Renal pelvis (tissue), 12 donors: ENCODE measurements at places on chromosomes 1 and 21.
A peak's percentile ranks its signal among the peaks of the same experiment; 100 is the strongest.

DNA sequence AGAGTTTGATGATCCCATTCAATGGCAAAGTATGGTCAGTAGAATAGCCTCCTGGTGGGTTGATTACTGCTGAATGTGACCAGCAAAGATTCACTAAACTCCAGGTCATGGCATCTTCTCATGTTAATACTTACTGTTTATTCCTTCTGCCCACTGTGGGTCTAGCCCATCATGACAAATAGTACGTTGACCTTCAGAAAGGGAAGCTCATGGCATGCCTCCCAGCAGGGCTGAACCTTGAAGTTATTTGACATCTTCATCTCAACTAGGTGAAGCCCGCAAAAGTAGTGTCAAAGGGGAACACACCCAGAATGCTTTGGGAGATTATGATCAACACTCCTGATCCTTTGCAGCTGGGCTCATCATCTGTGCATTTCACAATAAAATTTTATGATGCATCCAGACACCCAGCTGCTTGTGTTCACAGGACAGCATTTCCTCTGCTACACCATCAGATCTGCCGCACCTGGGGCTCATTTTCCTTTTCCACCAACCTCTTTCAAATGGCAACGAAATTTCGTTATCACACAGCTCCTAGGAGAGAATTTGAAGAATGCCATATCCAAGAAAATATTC lies 49.6 kb downstream of the HLX start:
- DNase-seq = no peak

DNA sequence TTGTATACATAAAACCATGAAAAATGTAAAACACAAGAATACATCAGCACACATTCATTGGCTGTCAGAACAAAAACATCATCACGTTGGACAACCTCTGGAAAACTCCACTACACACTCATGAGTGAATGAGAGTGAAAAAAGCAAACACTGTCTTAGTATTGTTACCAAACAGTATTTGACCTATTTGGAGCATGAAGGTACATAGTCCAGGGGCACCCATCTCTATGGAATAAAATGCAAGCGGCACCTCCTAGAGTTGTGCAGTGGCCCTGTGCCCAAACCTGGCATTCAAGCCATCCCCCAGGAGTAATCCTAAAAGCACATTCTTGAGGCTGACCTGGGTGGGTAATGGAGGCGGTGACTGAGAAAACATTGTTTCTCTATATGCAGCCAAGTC lies 67.0 kb upstream of the SOD1 start:
- DNase-seq = no peak

DNA sequence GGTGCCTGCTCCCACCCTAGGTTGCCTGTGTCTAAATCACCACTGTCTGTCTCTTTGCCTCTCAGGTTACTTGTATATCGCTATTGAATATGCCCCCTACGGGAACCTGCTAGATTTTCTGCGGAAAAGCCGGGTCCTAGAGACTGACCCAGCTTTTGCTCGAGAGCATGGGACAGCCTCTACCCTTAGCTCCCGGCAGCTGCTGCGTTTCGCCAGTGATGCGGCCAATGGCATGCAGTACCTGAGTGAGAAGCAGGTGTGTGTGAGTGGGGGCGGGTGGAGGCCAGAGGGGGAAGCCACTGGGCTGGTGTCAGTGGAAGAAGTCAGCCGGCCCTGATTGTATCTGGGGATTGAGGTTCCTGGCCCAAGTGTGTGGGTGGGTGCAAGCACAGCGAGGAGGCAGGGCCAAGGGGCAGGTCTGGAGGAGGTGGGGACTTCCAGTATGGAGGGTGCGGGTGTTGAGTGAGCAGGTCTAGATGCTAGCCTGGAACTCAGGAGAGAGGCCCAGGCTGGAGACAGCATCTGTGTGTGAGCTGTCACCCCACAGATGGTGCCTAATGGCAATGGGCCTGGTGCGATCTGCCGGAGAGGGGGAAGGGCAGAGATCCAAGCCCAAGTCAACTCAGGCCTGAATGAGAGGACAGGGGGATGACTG lies 17.2 kb downstream of the TIE1 start:
- no peak for DNase-seq

- no peak for DNase-seq
Measured at GRCh38 chr1:228648647-228649383, 86.5 kb upstream of the RHOU start.

- no peak for DNase-seq
Measured at GRCh38 chr1:84887261-84887934, 5.6 kb downstream of the LPAR3 start.

DNA sequence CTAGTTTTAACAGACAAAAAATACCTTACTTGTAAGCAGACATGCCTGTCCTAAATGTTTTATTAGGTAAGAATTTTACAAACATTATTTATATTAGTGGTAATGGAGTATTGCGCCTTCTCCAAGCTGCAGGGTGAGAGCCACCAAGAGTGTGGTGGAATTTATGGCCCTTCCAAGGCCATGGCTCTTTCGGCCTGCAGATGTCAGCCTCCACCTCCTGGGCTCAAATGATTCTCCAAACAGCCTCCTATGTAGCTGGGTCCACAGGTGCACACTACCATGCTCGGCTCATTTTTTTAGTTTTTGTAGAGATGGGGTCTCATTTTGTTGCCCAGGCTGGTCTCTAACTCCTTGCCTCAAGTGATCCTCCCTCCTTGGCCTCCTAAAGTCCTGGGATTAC lies 56.3 kb downstream of the ITGB3BP start:
- DNase-seq = no peak

- no peak for DNase-seq
Measured at GRCh38 chr1:151621351-151621750, 9.5 kb downstream of the SNX27 start.

- no peak for DNase-seq
Measured at GRCh38 chr1:209598227-209598626, 14.7 kb downstream of the CAMK1G start.

DNA sequence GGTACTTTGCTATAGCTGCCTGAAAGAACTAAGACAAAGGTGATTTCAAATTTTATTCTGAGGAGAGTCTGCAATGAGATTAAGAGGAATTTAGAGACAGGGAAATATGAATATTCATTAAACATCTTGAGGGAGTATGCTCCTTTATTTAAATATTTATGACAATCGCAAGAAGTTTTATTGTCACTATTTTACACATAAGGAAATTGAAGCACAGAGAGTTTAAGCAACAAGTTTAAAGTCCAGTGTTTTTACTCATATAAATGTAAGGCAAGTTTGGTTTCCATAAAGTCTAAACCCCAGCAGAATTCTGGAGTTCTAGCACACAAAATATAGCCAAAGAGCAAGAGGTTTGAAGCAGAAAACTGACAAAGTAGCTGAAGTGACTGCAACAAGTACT lies 49.3 kb upstream of the SAMSN1 start:
- DNase-seq = no peak

DNA sequence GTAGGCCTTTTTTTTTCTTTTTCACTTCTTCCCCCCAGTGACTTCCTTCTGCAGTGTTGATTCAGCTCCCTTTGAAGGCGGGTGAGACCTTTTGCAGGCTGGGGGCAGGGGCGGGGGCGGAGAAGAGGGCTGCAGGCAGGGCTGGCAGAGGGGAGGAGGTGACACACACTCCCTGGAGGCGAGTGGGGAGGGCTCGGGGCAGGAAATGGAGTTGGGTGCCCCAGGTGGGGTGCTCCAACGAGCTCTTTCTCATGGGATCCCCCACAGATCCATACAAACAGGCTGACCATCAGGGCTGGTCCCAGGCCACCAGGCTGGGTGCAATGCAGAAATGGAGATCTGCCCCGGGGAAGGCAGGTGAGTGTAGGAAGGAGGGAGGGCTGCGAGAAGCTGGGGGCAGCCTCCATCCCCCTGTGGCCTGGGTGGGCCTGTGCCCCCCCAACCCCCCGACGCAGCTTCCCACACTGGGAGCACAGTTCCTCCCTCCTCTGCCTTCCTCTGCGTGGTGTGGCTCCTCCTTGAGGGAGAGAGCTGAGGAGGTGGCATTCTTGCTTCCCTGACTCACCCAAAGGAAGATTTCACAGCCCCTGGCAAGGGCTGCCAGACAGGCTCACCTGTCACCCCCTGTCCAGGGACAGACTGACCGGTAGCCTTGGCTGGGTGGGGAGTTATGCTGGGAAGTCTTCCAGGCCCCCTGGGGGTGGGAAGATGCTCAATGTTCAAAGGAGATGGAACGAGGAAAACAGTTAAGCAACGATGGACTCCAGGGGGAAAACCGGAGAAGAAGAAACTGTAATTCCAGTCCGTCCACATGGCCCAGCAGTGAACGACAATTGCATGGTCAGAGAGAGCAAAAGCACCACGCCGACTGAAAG lies 7.1 kb upstream of the ITGB2 start:
- DNase-seq = peak; percentile 36

GRCh38 chr21:45592208-45592619 lies 50.0 kb upstream of the SLC19A1 start:
- DNase-seq = no peak

DNA sequence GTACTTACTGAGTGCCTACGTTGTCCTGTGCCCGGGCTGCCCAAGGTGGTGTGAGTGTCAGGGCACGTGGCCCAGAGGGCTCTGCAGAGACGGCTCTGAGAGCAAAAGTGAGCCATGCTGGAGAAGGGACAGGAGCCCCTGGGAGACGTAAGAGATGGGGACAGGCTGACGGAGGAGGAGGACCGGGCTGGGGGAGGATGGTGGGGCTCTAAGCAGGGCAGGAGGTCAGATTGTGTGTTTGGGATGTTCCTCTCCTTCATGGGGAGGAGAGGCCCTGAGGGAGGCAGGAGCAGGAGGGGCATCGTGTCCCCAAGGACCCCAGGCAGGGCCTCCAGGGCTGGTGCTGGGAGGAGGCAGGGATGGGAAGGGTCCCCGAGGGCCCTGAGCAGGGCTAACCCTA lies 158.9 kb downstream of the PCBP3 start:
- no peak for DNase-seq

GRCh38 chr1:161505686-161506085 lies 429 bp downstream of the FCGR2A start:
- DNase-seq = no peak

DNA sequence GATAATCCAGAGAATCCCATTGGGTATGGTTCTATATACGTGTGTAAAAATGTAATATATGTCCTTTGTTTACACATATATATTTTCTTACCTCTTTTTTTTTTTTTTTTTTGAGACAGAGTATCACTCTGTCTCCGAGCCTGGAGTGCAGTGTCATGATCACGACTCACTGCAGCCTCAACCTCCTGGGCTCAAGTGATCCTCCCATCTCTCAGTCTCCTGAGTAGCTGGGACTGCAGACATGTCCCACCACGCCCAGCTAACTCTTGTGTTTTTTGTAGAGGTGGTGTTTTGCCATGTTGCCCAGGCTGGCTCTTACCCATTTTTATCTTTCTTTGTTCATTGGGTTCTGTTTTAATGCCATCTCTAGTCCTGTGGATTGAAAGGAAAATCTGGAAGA lies 59.5 kb downstream of the ZBTB17 start:
- no peak for DNase-seq

GRCh38 chr1:98817821-98818220 lies 156.3 kb downstream of the SNX7 start:
- DNase-seq = no peak

GRCh38 chr1:69533343-69533742 lies 34.4 kb upstream of the LRRC7 start:
- no peak for DNase-seq

GRCh38 chr1:46199233-46199749 lies 1.1 kb upstream of the POMGNT1 start:
- no peak for DNase-seq
